ENCODE measurements at places on chromosomes 12 and 14. TPM values are rescaled to one million over a fixed set of nuclear protein-coding genes. Genes with fewer than 3 reads are reported as not detected.
A peak's percentile ranks its signal among the peaks of the same experiment; 100 is the strongest.

The LMO3 gene
- polyA plus RNA-seq: 4.3 TPM

DNA sequence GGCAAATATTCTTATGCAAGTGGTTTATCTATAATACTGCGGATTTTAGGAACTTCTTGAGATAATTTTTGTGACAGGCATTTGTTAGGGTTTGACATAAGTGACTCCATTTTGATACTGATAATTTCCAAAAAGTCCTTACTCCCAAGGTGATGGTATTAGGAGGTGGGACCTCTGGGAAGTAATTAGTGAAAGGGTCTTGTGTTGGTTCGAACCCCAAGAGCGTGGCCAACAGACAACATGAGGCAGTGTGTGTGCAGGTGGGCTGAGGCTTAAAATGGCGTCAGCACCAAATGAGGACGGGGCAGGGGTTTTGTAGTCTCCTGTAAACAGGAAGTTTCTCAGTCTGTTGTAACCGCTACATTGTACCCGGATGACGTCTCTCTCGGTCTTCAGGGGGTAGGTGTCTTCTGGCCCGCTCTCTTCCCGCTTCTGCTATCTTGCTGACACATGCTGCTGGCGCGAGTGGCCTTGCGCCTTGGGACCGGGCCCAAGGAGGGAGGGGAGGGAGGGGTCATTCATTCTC lies 1.7 kb upstream of the C12orf43 start:
- DNase-seq: no peak

- no peak for DNase-seq
These were observed 99.2 kb downstream of the DIP2B start for GRCh38 chr12:50603817-50604639.

The CLEC12A gene
- 1.1 TPM for polyA plus RNA-seq

- peak; percentile 28 for DNase-seq
These were observed 303 bp downstream of the PUS7L start for GRCh38 chr12:43758247-43758727.

GRCh38 chr14:75141967-75142366 lies 15.1 kb upstream of the NEK9 start:
- no peak for DNase-seq

Measured in left renal pelvis (tissue), 4 donors.